ENCODE measurements at places on chromosomes 1 and 21.

GRCh38 chr1:169048043-169048442 is 58.4 kb upstream of the ATP1B1 start:
- DNase-seq, result no peak

GRCh38 chr1:227797144-227797543 is 18.3 kb upstream of the PRSS38 start:
- DNase-seq, result no peak

DNA sequence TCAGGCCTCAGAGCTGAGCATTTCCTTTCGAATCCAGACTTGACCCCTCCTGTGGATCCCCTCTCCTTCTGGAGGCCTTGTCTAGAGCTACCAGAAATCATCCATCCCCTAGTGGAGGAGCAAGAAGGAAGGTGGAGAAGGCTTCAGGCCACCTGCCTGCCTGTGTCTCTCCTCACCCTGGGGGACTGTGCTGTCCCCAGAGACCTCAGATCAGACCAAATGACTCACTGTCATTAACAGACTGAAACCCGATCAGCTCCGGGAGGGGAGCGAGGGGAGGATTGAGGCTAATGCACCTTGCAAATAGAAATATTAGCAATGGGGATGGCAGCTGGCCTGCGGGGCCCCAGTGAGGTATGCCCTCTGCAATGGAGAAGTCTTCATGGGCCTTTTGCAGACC is 2.1 kb downstream of the MYBPH start:
- no peak for DNase-seq

GRCh38 chr21:33543505-33544129 is 779 bp downstream of the SON start:
- DNase-seq, result peak; percentile 61

DNA sequence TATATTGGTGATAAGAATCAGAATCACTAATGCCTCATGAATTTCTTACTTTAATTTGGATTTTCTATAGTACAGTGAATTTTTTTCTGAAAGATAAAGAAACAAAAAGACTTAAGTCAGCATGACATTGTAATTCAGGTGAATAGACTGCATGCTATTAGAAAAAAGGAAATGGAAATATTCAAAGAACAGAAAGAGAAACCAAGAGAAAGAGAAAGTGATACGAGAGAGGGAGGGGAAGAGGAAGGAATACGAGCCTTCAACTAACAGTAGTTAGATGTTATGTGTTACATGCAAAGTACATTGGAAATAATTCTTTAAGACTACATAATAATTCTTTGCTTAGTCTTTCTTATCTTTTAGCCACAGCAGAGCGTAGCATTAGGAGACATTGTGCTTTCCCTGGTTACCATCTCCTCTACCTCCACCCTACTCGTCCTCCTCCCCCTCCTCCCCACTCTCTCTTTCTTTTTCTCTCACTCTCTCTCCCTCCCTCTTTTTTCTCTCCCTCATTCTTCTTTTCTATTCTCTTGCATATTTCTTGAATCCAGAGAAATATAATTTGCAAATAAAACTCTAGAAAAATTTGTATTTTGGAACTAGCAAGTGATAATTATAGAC is 46.4 kb upstream of the ADGRL4 start:
- DNase-seq, result no peak

DNA sequence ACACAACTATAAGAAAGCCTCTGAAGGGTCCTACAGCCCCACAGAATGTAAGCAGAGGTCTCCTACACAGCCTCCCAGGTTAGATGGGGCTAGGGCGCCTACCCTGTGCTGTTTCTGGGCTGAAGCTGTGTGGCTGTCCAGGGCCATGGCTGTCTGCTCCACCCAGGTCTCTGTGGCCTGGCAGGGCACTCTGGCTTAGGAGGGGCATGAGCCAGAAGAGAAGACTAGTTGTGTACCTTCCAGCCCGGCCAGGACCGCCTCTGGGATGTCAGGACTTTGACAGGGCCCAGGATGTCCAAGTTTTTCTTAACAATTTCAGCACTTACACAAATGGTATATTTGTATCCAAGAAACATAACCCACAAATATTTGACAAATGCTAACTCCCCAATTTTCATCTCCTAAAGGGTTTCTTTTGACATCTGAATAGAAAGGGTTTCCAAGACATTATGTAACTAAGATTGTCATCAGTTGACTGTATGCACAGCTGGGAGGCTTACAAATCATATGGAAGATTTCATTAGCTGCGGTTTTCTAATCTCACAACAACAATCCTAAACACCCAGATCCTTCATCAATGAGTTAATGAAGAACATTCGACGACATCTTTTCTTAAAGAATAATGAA is 80.5 kb downstream of the HSF2BP start:
- no peak for DNase-seq

- no peak for DNase-seq
Measured at GRCh38 chr1:232655028-232655745, 25.3 kb upstream of the SIPA1L2 start.

DNA sequence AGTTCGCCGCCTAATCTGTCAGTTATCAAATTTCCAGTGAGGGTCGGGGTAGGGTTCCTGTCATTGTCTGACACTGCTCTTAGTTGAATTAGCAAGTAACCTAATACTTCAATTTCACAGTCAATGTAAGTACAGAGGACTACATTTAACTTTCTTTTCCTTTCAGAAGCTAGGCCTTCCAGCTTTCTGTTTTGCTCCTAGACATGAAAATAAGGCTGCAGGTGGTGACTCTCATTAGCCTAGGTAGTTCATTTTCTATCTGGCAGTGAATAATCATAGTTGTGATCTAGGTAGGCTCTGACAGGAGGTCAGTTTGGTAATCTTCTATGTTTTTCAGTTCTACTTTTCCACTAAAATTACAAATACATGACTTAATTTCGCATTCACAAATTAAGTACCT is 783.1 kb downstream of the MRPL39 start:
- no peak for DNase-seq

DNA sequence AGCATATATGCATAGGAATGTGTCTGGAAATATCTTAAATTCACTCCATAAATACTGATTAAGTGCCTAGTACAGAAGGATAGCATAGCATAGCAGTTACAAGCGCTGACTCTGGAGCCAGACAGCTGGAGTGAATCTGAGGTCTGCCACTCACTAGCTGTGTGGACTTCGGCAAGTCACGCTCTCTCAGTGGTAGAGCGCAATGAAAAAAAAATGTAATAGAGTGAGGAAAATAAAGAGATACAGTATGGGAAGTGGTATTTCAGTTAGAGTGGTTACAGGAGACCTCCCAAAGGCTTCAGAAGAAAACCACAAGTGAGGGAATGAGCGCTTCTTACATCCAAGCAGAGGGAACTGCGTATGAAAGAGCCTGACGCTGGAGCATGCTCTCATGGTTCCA is 338.9 kb upstream of the PRMT6 start:
- no peak for DNase-seq

GRCh38 chr1:212133319-212133718 is 97.8 kb downstream of the DTL start:
- no peak for DNase-seq

DNA sequence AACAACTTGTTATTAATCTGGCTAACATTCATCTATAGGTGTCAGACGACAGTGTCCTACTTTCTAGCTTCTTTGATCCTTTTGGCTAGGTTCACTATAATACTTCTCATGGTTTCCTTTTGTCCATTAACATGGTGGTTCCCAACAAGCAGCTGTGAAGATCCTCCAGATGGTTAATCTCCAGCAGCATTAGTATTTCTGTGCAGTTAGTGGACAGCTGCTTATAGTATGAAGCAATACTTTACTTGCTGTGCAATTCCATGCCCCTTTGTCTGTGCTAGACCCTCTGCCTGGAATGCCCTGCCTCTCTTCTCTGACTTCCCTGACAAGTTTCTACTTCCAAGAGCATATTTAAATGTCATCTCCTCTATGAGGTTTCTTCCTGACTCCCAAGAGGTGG is 41.7 kb upstream of the ARHGAP29 start:
- no peak for DNase-seq

DNA sequence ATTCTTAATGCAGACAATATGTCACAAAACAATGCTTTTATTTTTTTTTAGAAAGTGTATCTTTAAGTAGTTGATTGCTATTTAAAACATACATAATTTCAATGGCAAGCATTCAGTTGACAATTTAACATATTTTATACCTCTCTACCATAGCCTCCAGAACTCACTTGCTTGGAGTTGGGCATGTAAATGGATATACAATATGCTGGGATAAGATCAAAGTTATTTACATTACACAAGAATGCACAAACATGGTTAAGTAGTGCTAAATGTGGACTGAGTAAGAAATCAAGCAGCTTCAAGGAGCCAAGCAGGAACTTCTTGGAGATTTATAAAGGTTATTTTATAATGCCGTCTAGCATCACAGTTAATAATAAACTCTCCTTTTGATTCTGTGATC is 17.0 kb downstream of the CLCA4 start:
- no peak for DNase-seq

DNA sequence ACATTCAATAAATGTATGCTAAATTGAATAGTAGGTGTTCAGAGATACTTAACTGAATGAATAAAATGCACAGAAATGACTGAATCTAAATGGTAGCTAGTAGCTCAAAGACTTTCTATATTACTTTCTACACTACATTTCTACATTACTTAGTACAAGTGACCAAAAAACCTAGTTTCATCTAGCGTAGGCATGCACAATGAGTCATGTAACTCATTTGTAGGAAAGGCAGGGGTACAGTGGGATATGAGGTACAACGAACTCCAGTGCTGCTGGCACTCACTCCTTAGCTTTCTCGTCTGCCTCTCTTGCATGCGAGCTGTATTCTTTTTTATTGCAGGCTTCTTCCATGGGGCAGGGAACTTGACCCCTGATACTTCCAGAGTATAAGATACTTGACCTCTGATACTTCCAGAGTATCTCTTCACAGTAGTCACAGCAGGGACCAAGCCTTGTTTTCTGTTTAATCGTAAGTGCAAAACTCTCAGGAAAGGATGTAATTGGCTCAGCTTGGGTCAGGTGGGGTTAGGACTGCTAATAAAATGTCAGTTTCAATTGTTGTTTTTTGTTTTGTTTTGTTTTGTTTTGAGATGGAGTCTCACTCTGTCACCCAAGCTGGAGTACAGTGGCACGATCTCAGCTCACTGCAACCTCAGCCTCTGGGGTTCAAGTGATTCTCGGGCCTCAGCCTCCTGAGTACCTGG is 4.9 kb upstream of the ATP2B4 start:
- no peak for DNase-seq

- DNase-seq, result no peak
Measured at GRCh38 chr1:20672265-20672632, 11.1 kb upstream of the DDOST start.

GRCh38 chr1:45968941-45969666 is 163.3 kb downstream of the PIK3R3 start:
- no peak for DNase-seq

DNA sequence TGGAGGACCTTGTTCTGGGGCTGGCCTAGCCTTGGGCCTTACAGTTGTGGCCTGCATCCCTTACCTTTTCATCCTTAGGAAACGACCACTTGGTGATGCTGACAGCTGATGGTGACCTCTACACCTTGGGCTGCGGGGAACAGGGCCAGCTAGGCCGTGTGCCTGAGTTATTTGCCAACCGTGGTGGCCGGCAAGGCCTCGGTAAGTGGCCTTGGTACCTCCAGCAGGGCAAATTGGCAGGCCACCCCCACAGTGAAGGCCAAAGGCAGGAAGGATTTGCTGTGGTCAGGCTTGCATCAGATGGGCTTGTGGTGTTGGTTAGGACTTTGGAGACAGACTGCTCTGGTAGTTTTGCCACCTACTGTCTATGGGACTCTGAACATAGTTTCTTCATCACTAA is 17.7 kb upstream of the TRNAU1AP start:
- no peak for DNase-seq

- DNase-seq, result no peak
Measured at GRCh38 chr1:72177711-72178110, 104.6 kb downstream of the NEGR1 start.

DNA sequence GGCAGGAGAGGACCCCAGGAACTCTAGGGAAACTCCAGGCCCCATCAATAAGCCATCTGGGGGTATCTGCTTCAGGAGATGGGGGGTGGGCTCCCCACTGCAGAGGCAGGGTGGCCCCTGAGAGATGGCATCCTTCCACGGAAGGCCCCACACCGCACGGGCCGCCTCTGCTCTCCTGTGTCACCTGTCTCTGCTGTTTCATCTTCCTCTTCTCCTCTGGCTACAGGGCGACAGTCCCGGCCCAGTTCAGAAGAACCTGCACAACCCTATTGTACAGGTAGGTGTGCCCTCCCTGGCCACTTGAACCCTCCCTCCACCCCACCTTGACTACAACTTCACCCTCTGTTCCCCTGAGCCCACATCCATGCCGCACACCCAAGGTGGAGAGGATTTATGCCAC is 90.2 kb upstream of the TMEM51 start:
- no peak for DNase-seq

DNA sequence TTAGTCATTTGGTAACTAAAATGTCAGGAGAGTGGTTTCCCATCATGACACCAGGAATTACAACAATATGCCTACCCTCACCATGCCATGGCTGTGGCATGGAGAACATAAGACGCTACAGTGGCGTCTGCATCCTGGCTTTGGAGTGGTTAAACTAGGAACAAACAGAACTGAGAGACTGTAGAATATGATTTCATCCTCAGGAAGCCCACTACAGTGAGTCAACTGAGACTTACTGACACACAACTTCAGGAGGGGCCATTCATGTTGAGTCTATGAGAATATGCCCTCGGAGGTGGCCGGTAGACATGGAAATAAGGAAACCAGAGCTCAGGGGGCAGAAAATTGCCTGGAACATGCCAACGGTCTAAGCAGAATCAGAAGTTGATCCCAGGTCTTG is 5.9 kb upstream of the BACE2 start:
- DNase-seq, result no peak

DNA sequence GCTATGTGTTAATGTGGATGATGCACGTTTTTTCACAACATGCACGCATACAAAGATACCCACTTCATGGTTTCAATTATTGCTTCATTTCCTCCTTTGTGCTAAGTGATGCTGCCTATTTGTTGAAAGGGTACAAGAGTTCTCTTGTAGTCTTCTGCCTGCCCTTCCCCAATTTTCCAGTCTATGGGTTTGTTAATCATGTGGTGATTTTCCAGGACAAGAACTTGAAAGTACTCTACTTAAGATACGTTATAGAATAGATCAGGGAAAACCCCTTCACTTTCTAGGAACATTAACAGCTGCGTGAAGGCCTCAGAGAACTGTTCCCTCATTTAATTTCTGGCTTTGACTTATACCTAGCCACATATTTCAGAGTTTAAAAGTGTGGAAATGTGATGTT is 52.1 kb upstream of the SLC44A3 start:
- DNase-seq, result no peak

DNA sequence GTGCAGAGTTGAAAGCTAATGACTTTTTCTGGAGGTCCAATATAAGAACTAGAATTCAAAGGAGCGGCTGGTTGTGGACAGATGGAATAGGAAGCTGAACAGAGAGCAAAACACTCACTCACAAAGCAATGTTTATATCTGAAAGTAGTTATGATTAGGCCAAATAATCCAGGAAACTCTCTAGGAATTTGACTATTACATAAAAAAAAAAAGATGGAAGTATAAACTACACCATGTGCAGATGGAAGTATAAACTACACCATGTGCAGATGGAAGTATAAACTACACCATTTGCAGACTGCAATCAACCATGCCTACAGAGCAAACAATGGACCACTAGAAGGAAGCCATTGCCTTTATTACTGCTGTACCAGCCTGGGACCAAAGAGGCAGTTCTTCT is 771.1 kb downstream of the BRINP3 start:
- no peak for DNase-seq

- no peak for DNase-seq
Measured at GRCh38 chr1:10940451-10940804, 72.0 kb upstream of the TARDBP start.

All from activated CD8-positive, alpha-beta memory T cell treated with anti-CD3 and anti-CD28 coated beads, Interleukin-2, amount 50 U/mL, for 4 hours (primary cell).